ENCODE measurements at places on chromosomes 5 and 9.
A peak's percentile ranks its signal among the peaks of the same experiment; 100 is the strongest.

GRCh38 chr5:163682234-163682633 lies 176.8 kb downstream of the MAT2B start:
- no peak for DNase-seq

DNA sequence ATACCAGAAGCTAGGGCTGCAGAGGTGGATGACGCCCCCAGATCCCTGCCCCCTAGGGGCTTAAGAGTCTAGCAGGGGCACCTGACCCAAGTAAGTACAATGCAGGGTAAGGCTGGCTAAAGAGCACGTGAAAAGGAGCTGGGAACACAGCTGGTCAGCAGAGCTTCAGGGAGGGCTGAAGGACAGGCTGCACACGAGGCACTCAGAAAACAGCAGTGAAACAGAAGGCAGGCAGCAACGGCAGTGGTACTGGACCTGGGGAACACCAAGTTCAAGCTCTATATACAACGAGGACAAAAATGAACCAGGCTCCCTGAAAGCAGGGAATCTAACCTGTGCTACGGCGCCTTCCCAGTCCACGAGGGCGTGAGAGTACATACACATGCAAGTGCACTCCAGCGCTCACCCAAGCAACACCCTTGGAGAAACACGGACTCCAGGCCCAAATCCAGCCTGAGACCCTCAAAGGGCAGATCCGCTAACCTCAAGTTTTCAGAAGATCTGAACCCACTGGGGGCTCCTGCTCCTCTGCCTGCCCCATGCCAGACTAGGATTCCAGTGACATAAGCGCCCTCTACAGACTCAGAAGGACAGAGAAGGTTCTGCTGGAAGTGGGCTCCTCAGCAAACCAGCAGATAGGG lies 57.4 kb downstream of the PSMB7 start:
- DNase-seq, result peak; percentile 20

- DNase-seq, result peak; percentile 13
Observed at GRCh38 chr5:13498279-13498678, 446.2 kb downstream of the DNAH5 start.

DNA sequence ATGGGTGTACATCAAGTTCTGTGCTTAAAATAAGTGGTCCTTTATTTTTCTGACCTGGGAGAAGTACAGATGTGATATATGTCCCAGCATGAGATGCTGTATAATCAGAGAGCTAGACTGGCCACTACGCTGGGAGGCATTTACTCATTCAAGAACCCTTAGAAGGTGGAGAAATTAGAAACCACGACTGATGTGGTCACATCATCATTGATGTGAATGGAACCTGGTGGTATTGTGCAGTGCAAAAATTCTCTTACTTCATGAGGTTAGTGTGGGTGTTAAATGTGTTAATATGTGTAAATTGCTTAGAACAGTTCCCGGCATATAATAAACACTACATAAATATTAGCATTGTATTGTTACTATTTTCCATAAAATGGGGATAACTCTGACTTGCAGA lies 69.5 kb upstream of the CKMT2 start:
- peak; percentile 2 for DNase-seq

DNA sequence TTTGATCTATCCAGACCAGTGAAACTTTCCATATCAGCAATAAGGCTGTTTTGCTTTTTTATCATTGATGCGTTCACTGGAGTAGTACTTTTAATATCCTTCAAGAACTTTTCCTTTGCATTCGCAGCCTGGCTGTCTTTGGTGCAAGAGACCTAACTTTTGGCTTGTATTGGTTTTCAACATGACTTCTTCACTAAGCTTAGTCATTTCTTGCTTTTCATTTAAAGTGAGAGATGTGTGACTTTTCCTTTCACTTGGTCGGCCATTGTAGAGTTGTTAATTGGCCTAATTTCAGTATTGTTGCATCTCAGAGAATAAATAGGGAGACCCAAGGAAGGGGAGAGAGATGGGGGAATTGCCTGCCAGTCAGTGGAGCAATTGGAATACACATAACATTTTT lies 26.4 kb upstream of the CMYA5 start:
- no peak for DNase-seq

- DNase-seq, result peak; percentile 86
Observed at GRCh38 chr9:81871695-81872094, 56.5 kb upstream of the SPATA31D4 start.

DNA sequence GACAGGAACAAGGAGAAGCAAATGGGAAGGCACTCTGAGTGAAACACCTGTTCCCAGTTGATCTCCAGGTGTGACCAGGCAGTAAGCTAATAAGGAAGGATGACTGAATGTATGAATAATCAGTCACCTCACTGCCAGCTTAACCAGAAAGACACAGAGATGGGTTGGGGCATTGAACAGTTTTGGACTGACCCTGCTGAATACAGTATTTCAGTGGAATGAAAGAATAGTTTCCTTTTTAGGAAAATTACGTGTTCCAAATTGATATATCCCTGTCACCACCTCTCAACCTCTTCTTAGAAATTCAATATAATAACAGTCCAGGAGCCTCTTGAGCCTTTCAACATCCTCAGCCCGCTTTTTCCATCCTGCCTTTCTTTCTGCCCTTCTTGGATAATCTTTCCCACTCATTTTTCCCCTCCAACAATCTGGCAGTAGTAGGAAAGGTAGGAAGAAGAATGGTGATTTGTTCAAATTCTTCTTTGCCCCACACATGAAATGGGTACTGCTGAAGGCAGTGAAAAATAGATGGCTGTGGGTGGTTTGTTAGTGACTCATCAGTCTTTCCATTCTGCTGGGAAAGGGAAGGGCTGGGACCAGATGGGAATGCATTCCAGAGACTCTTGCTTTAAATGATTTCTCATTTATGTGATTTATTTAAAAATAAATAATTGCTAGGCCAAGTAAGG lies 117.9 kb downstream of the ZSWIM6 start:
- peak; percentile 91 for DNase-seq

DNA sequence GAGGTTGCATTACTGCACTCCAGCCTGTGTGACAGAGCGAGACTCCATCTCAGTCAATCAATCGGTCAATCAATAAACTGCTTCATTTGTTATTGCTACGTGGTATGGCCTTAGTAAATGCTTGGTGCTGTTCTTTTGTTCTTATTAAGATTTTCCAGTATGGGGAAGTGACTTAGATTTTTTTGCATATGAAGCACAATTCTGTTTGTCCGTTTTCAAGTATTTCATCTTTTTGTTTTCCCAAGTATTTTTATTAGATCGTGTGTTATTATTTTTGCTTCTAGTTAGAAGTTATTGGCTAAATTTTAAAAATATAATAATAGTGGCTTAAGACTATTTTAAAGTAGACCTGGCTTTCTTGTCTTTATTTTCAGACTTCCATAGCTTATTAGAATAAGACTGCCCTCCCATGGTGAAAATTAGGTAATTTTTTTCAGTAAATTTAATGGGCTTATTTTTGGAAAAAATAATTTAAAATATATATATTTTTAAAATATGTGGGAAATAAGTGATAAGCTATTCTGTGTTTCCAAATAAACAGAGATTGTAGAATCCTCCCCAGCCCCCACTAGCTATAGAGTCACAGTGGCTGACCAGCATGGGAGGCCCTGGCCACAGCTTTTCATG lies 14.7 kb upstream of the OMD start:
- peak; percentile 4 for DNase-seq

DNA sequence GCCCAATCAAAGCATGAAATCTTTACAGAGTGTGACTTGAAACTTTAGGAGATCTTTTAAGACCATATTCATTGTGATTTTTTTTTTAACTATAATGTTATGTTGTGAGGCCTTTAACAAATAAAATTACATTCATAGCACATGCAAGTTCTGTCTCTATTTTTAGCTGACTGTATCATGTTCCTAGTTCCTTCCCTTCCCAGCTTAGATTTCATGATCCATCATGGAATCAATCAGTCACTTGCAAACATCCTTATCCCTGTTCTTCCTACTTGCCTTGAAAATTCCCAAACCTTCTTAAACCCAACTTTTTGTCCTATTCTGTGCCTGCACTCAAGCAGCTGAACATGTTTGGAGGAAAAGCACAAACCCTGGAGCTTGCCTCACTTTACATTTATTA lies 141.8 kb downstream of the DMXL1 start:
- DNase-seq, result no peak

DNA sequence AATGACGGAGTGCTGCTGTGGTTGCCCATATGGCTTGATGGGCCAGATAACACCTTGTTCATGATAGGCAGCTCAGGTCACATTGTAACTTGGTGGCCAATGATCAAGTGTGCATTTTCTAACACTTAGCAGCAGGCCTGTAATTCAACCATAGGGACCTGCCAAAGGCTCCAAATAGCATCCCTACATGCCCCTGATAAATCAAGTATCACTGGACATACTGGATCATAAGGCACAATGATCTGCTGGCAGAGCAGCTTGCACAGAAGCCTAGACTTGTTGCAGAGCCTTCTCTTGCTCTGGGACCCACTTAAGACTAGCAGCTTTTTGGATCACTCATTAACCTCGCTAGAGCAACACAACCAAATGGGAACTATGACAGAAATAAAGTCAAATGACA lies 46.0 kb upstream of the ISOC1 start:
- DNase-seq, result no peak

DNA sequence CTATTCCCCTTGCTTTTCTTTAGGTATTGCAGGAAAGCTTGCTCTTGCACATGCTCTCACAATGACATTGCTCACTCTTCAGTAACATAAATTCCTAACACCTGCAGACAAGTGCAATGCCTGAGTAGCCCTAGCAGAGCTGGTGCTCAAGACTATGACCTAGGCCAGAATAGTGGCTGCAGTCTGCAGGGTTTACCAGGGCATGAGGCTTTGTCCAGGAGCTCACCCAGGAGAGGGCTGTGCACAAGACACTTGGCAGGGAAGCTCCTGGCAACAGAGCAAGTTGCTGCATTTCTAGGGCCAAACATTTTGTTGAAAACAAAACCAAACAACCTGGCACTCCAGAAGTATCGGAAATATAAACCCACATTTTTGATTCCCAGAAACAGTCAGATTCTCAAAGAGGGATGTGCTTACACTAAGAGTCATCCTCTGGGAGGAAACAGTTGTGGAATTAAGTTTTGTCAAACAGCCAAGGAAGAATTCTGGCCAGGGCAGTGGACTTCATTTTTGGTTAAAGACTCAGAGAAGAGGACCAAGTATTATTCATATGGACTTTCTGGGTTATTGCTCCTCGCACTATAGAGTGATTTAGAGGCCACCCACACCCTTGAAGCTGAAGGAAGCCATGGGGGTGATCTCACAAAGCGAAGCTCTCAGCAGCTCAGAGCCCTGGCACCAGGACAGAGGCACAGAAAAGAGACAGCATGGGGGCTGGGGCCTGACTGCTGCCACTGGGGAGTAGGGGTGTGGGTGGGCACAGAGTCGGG lies 44.9 kb downstream of the MACROH2A1 start:
- DNase-seq, result peak; percentile 81

DNA sequence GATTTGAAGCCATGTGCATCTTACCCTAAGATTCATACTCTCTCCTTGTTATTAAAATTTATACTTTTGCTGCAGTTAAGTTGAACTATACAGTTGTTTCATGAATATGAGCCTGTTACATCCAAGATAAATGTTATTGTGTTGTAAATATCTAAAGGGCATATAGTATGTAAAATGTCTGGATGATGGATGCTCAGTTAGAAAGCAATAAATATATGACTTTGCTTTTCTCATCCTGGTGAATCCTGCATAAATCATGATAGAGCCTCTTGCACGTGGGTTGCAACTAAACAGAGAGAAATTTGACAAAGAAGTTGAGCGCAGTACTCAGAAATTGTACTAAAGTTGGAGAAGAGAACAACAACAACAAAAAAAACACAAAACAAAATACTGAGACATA lies 99.5 kb downstream of the PRDM9 start:
- DNase-seq, result no peak

DNA sequence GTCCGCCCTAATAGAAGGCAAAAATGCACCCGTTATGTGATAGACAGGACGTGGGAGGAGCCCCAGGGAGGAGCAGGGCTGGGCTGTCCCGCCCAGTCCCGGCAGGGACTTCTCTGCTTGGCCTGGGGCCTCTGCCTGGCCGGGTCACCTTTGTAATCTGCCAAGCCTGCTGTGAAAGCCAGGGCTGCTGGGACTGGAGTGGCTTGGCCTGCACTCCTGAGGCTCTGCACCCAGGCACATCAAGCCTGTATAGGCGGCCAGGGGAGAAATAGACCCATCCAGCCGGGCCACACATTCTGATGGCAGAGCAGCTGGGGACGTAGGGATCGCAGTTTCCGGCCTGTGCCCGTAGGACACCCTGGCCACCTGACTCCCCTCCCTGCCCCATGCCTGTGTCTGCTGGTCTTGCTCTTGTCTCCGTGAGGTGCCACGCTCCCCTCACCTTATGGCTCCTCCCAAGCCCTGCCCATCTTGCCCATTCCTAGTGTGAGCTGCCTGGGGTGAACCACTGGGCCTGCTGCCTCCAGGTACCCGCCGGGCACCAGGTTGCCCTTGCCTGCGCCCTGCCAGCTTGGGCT lies 28.1 kb downstream of the DYNC2I2 start:
- DNase-seq, result no peak

- no peak for DNase-seq
Observed at GRCh38 chr9:8514760-8515159, 715.2 kb upstream of the DMAC1 start.

DNA sequence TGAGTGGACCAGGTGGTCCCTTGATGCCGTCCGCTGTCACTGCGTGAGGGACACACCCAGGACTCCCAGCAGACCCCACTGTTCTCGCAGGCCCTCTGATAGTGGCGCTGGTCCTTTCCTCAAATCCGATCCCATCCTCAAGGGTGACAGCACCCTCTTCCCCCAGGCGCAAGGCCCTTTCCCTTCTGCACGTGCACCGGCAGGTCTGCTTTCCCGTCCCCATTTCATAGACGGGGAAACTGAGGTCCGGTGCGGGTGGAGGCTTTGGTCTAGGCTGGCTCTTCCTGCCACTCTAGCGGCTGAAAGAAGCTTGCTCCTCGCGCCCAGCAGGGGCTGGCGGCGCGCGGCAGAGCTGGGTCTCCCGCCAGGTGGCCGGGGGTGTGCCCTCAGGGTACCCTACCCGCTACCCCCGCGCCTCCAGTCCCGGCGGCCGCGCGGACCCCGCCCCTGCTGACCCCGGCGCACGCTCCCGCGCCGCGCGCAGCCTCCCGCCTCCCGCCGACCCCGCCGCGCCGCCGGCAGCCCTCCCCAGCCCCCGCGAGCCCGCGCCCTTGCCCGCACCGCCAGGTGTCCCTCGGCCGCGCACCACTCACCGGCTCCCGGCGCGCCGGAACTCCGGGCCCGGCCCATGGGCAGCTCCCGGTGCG lies 453 bp downstream of the RASGEF1C start:
- DNase-seq, result no peak

GRCh38 chr9:21576331-21577189 lies 94.4 kb upstream of the IFNE start:
- peak; percentile 98 for DNase-seq
